ENCODE measurements at places on chromosomes 11 and 22.

DNA sequence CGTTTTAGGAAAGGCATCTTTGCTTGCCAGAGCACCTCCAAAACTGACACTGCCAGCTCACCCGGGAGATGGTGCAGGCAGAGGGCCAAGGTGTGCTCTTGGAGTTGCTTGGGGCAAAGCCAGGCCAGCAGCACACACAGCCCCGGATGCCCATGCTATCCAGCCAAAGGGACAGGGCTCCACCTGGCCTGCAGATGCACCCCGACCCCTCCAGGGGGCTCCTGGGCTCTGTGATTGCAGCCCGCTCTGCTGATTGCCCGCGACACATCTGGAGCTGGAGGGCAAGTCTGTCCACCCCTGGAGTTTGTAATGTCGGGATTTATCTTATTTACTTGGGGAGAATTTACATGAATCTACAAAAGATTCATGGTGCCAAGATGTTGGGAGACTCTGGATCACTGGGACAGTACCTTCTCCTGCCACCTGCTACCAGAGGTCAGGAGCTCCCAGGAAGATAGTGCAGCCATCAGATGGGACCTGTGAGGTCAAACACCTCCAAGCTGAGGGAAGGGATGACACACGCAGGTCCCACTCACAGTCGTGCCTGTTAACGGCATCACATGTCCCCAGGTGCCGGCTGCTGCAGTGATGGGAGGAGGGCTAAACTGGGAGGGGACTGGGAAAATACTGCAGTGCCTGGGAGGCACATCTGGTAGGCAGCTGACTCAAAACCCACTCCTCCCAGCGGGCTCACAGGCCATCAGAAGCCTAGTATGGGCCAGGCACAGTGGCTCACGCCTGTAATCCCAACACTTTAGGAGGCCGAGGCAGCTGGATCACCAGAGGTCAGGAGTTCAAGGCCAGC lies 17.2 kb downstream of the CBX7 start:
- no peak for DNase-seq

GRCh38 chr11:31882951-31883392 lies 71.8 kb upstream of the PAX6 start:
- DNase-seq, result no peak

GRCh38 chr22:48427731-48428211 lies 1399.9 kb downstream of the BRD1 start:
- DNase-seq, result no peak

- peak; percentile 97 for DNase-seq
Observed at GRCh38 chr22:27919222-27919941, at the start of gene PITPNB. Gene PITPNB, minus strand, starts transcription at chr22:27919256. Its CDS starts 65 bp downstream, at chr22:27919191.

- DNase-seq, result no peak
Observed at GRCh38 chr22:45818424-45819085, 146.9 kb downstream of the ATXN10 start.

- DNase-seq, result peak; percentile 23
Observed at GRCh38 chr22:27885977-27886842, 32.8 kb downstream of the PITPNB start.

DNA sequence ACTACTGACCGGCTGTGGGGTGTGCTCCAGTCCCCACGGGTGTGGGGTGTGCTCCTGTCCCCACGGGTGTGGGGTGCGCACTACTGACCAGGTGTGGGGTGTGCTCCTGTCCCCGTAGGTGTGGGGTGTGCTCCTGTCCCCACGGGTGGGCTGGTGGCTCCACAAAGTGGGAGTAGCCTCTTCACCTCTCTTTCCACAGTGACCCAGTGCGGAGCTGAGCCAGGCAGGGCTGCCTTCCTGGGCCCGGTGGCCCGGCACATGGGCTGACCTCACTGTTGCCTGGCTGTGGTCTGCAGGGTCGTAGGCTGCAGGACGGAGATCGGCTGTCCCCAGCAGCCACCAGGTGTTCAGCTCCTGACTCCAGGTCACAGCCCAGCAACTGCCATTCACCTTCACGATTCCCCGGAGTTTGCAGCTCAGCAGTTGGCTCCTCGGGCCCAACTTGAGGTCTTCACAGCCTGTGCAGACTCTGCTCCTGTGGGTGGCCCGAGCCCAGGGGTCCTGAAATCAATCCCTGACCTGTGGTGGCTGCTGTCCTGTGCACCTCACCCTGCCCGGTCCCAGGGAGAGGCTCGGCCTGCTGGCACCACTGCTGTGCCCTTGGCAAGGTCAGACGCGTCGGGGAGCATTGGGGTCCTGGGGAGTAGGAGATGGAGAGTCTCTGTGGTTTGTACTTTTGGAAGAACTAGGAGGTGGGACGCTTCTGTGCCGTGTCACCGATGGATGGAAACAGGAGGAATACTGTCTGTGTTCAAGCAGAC lies 414.3 kb downstream of the TBC1D22A start:
- DNase-seq, result no peak
